ENCODE measurements at places on chromosomes 5 and 9. TPM values are rescaled to one million over a fixed set of nuclear protein-coding genes. Genes with fewer than 3 reads are reported as not detected.

- H3K4me1 ChIP-seq: no peaks in the 10 kb centered on the region
- no peak for DNase-seq
- no peaks in the 10 kb centered on the region for H3K36me3 ChIP-seq
- no peak overlapping the region for H3K27ac ChIP-seq
- H3K4me3 ChIP-seq: no peak overlapping the region
These were observed 21.0 kb upstream of the CDKN2B start for GRCh38 chr9:22030101-22030598.

GRCh38 chr5:92401492-92401891 is 1018.4 kb upstream of the ARRDC3 start:
- H3K27ac ChIP-seq: no peak overlapping the region
- H3K27me3 ChIP-seq: no peaks in the 10 kb centered on the region
- DNase-seq: no peak
- H3K36me3 ChIP-seq: no peaks in the 10 kb centered on the region

GRCh38 chr5:173726846-173727557 is 110.6 kb upstream of the BOD1 start:
- H3K36me3 ChIP-seq: no peaks in the 10 kb centered on the region
- no peak for DNase-seq
- H3K4me1 ChIP-seq: no peaks in the 10 kb centered on the region

DNA sequence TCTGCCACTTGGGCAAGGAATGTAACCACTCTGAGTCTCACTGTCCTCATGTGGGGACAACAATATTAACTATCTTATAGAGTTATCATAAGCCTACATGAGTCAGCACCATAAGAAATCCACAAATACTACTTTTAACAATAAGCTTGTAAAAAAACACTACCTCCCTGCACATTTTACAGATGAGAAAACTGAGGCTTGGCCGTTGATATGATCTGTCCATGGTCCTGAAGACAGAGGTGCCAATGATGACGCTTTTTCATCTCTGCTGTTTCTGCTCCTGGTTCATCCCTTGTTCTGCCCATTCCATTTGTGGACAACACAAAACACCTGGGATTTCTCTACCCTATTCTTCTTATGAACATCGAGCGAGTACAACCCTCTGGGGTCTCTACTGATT is 23.4 kb upstream of the STRBP start:
- no peak for DNase-seq
- no peaks in the 10 kb centered on the region for H3K36me3 ChIP-seq
- H3K4me1 ChIP-seq: no peaks in the 10 kb centered on the region
- H3K27ac ChIP-seq: no peak overlapping the region
- H3K27me3 ChIP-seq: no peaks in the 10 kb centered on the region

GRCh38 chr5:125411744-125412560 is 665.5 kb upstream of the ZNF608 start:
- H3K4me3 ChIP-seq: no peak overlapping the region
- H3K27me3 ChIP-seq: no peaks in the 10 kb centered on the region
- peaks cover 5% of the 10 kb centered on the region for H3K4me1 ChIP-seq

DNA sequence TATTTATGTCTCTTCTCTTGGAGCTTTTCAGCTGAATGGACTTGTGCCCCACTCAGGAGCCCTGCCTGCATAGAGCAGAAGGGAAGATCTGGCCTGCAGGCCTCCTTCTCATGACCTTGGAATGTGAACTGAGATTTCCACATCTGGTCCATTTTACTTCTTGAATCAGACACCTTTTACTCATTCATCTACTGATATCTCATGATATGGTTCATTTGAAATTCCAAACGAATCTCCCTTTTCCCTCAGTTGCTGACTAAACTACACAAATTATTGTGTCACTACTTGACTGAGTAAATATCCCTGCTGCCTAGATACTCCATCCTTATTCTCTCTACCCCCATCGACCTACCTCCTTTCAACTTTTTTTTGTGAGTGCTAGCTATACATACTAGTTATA is 138.7 kb downstream of the PLCXD3 start:
- no peak overlapping the region for H3K4me3 ChIP-seq
- H3K4me1 ChIP-seq: no peaks in the 10 kb centered on the region
- H3K27me3 ChIP-seq: no peaks in the 10 kb centered on the region
- no peak for DNase-seq
- H3K36me3 ChIP-seq: no peaks in the 10 kb centered on the region

GRCh38 chr5:123203105-123203800 is 114.2 kb downstream of the PRDM6 start:
- H3K4me3 ChIP-seq: no peak overlapping the region
- H3K4me1 ChIP-seq: no peaks in the 10 kb centered on the region
- no peaks in the 10 kb centered on the region for H3K36me3 ChIP-seq
- no peak overlapping the region for H3K27ac ChIP-seq

GRCh38 chr9:86135371-86135770 is 36.0 kb upstream of the GOLM1 start:
- no peak overlapping the region for H3K4me3 ChIP-seq
- no peak overlapping the region for H3K27ac ChIP-seq
- H3K4me1 ChIP-seq: no peaks in the 10 kb centered on the region
- no peaks in the 10 kb centered on the region for H3K27me3 ChIP-seq
- H3K36me3 ChIP-seq: no peaks in the 10 kb centered on the region

- no peaks in the 10 kb centered on the region for H3K27me3 ChIP-seq
- no peaks in the 10 kb centered on the region for H3K4me1 ChIP-seq
- no peak overlapping the region for H3K4me3 ChIP-seq
- H3K27ac ChIP-seq: no peak overlapping the region
- no peak for DNase-seq
- H3K36me3 ChIP-seq: no peaks in the 10 kb centered on the region
These were observed 5.1 kb upstream of the SMIM15 start for GRCh38 chr5:61167382-61167781.

GRCh38 chr9:129072171-129072570 is 8.7 kb upstream of the DOLPP1 start:
- H3K4me1 ChIP-seq: no peaks in the 10 kb centered on the region
- no peaks in the 10 kb centered on the region for H3K36me3 ChIP-seq
- no peak overlapping the region for H3K27ac ChIP-seq
- no peak for DNase-seq
- H3K4me3 ChIP-seq: no peak overlapping the region
- H3K27me3 ChIP-seq: no peaks in the 10 kb centered on the region

GRCh38 chr5:141430332-141431113 is at the start of gene PCDHGA12:
Gene PCDHGA12, plus strand, starts transcription at chr5:141430507. Its CDS starts 253 bp downstream, at chr5:141430760.
- H3K36me3 ChIP-seq: no peaks in the 10 kb centered on the region
- H3K27me3 ChIP-seq: no peaks in the 10 kb centered on the region
- no peaks in the 10 kb centered on the region for H3K4me1 ChIP-seq
- H3K27ac ChIP-seq: peak within 1 kb of the TSS; percentile 11
- DNase-seq: peak; percentile 44
- H3K4me3 ChIP-seq: peak within 1 kb of the TSS; percentile 19

DNA sequence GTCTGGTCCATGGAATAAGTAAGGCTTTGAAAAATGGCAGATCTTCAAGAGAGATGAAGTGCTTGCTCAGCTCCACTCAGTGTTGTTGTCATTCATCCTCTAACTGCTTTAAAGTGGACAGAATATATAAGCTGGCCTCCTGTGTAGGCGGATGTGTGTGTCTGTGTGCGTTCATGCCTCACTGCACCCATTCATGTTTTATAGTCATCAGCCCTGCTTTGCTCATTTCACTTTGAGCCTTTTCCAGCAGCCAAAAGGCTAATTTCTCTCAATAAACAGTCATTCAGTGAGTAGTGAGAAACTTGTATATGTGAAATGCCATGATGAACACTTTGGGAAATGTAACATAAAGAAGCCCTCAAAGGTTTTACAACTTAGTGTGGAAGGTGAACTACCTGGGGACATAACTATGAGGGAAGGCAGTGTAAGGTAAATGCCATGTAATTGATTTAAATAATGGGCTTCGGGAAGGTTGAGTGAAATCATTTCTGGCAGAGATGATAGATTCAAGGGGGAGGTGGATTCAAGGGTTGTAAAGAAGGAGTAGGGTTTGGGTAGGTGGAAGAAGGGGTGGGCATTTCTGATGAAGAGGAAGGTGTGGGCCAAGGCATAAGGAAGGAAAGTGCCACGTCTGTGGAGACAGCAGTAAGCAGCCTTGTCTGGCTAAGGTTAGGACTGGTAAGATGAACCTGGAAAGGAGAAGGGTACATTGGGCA is 15.7 kb downstream of the TTC23L start:
- no peaks in the 10 kb centered on the region for H3K27me3 ChIP-seq
- H3K27ac ChIP-seq: no peak overlapping the region
- no peaks in the 10 kb centered on the region for H3K4me1 ChIP-seq
- no peak for DNase-seq

DNA sequence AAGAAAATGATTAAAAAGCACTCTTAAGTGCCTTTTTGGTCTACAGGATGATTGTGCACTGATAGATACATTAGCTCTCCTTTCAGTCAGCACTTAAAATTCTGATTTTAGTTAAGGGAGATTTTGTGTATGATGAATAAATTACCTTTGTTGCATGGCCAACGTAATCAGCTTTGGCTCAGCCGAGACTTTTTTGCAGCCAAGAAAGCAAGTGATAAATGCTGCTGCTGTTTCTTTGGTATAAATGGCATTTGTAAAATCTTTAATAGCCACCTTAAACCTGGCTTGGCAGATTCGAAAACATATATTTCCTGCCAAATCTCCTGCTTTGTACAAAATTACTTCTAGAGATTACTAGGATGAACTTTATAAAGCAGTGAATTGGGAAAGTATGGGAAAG is 147.7 kb downstream of the DCP2 start:
- no peak overlapping the region for H3K4me3 ChIP-seq
- DNase-seq: no peak
- no peaks in the 10 kb centered on the region for H3K4me1 ChIP-seq
- H3K27me3 ChIP-seq: no peaks in the 10 kb centered on the region
- H3K36me3 ChIP-seq: no peaks in the 10 kb centered on the region
- H3K27ac ChIP-seq: peak overlapping the region; percentile 0

GRCh38 chr9:115073456-115073855 is 44.5 kb downstream of the TNC start:
- DNase-seq: no peak
- no peaks in the 10 kb centered on the region for H3K36me3 ChIP-seq
- no peaks in the 10 kb centered on the region for H3K4me1 ChIP-seq
- H3K27me3 ChIP-seq: no peaks in the 10 kb centered on the region
- no peak overlapping the region for H3K4me3 ChIP-seq

- no peak for DNase-seq
- no peak overlapping the region for H3K4me3 ChIP-seq
- H3K4me1 ChIP-seq: no peaks in the 10 kb centered on the region
- H3K27ac ChIP-seq: no peak overlapping the region
These were observed 629.8 kb upstream of the WWC1 start for GRCh38 chr5:167661605-167662004.

- H3K36me3 ChIP-seq: no peaks in the 10 kb centered on the region
- H3K27ac ChIP-seq: no peak overlapping the region
- no peaks in the 10 kb centered on the region for H3K4me1 ChIP-seq
- H3K4me3 ChIP-seq: no peak overlapping the region
- H3K27me3 ChIP-seq: no peaks in the 10 kb centered on the region
These were observed 20.7 kb upstream of the BASP1 start for GRCh38 chr5:17196697-17197096.

GRCh38 chr9:27467486-27467885 is 56.6 kb upstream of the IFNK start:
- H3K4me3 ChIP-seq: no peak overlapping the region
- DNase-seq: no peak
- H3K27me3 ChIP-seq: no peaks in the 10 kb centered on the region
- H3K27ac ChIP-seq: no peak overlapping the region

DNA sequence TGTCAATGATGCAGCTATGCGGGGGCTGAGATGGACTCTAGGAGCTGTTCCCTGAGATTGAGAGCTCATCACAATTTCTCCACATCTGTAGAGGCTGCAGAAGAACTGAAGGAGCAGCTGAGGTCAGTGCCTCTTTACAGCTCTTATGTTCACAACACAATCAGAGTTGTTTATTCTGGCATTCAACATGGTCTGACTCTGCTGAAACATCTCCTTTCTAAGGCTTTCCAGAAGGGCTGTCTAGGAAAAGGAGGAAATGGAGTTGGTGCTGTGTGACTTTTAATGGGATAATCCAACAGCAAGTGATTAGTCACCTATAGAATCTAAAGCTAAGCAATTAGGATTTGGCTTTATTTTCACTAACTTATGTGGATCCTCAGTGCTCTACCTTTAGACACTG is 6.0 kb downstream of the POU5F2 start:
- H3K27ac ChIP-seq: no peak overlapping the region
- no peak overlapping the region for H3K4me3 ChIP-seq
- no peaks in the 10 kb centered on the region for H3K27me3 ChIP-seq
- no peak for DNase-seq
- no peaks in the 10 kb centered on the region for H3K4me1 ChIP-seq

GRCh38 chr5:140345919-140346347 is 470 bp downstream of the HBEGF start:
- no peaks in the 10 kb centered on the region for H3K4me1 ChIP-seq
- no peaks in the 10 kb centered on the region for H3K27me3 ChIP-seq
- peak overlapping the region; percentile 84 for H3K27ac ChIP-seq
- peak; percentile 67 for DNase-seq

GRCh38 chr5:164504141-164504772 is 998.8 kb downstream of the MAT2B start:
- H3K36me3 ChIP-seq: no peaks in the 10 kb centered on the region
- DNase-seq: no peak
- H3K27ac ChIP-seq: no peak overlapping the region
- no peaks in the 10 kb centered on the region for H3K4me1 ChIP-seq
- no peak overlapping the region for H3K4me3 ChIP-seq

DNA sequence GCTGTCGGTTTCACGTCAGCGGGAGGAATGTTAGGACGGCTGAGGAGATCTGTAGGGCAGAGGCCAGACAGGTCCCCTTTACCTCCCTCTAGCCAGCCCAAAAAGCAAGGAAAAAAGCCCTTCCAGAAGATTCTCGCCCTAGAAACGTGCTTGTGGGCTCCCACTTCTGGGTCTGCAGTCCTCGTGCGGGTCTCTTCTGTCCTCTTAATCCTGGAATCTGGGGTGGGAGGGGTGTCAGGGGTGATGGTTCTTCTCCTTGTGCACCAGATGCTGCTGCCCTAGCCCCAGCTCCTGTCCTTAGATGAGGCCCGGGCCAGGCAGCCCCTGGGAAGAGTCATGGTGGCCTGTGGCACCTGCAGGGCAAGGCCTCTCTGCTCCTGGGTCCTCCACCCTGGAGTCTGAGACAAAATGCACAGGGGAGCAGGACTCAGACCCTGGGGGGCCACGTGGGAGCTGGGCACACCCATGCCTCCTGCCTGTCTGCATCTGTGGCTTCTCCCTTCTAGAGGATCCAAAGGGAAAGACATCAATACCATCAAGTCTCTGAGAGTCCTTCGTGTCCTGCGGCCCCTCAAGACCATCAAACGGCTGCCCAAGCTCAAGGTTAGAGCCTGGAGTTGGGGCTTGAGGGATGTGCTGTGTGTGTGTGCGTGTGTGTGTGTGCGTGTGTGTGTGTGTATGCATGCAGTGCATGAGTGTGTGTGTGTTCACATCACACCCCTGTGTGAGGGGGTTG is 174.2 kb downstream of the CACNA1B start:
- H3K27ac ChIP-seq: no peak overlapping the region
- no peaks in the 10 kb centered on the region for H3K27me3 ChIP-seq
- no peaks in the 10 kb centered on the region for H3K4me1 ChIP-seq
- no peaks in the 10 kb centered on the region for H3K36me3 ChIP-seq

- no peak overlapping the region for H3K4me3 ChIP-seq
- H3K36me3 ChIP-seq: no peaks in the 10 kb centered on the region
- H3K27ac ChIP-seq: no peak overlapping the region
- no peak for DNase-seq
These were observed 72.3 kb downstream of the SLCO4C1 start for GRCh38 chr5:102223542-102224477.

DMGDH gene
- not detected for total RNA-seq

MARCOL gene
- not detected for total RNA-seq

GDNF gene
- total RNA-seq: 0.77 TPM

FREM1 gene
- total RNA-seq: 92.6 TPM

WNT8A gene
- total RNA-seq: not detected

RAD50 gene
- total RNA-seq: 38.7 TPM

WHRN gene
- total RNA-seq: 4.0 TPM

TMEM245 gene
- total RNA-seq: 75.6 TPM

NFIL3 gene
- 69.4 TPM for total RNA-seq

IFNW1 gene
- total RNA-seq: not detected

TAF11L7 gene
- total RNA-seq: not detected

C9orf153 gene
- total RNA-seq: 1.8 TPM

Data from uterus (tissue), 4 donors.